Esophagus muscularis mucosa (tissue), 4 donors: ENCODE measurements at places on chromosomes 3 and 15. TPM values are rescaled to one million over a fixed set of nuclear protein-coding genes. Genes with fewer than 3 reads are reported as not detected.

The C3orf70 gene
- 33.1 TPM for total RNA-seq

The GOLGA8M gene
- not detected for total RNA-seq

The PLSCR2 gene
- not detected for total RNA-seq

The HHLA2 gene
- total RNA-seq, result not detected

The IRAK2 gene
- 2.5 TPM for total RNA-seq

The ACKR4 gene
- 2.2 TPM for total RNA-seq

The EIF4E3 gene
- 39.1 TPM for total RNA-seq

The GRK7 gene
- total RNA-seq, result not detected

- DNase-seq, result no peak
These were observed 97.7 kb upstream of the CHRNA7 start for GRCh38 chr15:31932576-31932975.

- no peak for DNase-seq
These were observed 162.9 kb downstream of the TIGIT start for GRCh38 chr3:114456742-114457141.

DNA sequence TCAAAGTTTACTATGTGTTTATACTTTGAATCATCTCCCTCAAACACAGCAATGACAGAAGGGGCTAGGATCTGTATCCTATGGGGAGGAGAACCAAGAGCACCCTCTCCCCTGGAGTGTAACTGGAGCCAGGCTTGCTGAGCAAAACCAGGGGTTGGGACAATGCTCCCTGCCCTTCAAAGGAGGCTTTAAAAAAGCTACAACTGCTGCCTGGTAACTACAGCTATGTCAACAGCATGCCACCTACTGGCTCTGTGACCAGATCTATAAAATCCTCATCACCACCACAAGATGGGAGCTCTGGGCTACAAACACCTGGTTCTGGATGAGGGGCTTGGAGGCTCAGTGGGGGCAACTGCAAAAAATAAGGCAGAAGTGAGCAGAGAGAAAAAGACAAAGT lies 61.9 kb downstream of the ANO10 start:
- DNase-seq, result no peak

- DNase-seq, result no peak
These were observed 208.8 kb downstream of the GABRG3 start for GRCh38 chr15:27179789-27180188.

- DNase-seq, result no peak
These were observed 36.8 kb downstream of the RBMS3 start for GRCh38 chr3:29317659-29318173.

DNA sequence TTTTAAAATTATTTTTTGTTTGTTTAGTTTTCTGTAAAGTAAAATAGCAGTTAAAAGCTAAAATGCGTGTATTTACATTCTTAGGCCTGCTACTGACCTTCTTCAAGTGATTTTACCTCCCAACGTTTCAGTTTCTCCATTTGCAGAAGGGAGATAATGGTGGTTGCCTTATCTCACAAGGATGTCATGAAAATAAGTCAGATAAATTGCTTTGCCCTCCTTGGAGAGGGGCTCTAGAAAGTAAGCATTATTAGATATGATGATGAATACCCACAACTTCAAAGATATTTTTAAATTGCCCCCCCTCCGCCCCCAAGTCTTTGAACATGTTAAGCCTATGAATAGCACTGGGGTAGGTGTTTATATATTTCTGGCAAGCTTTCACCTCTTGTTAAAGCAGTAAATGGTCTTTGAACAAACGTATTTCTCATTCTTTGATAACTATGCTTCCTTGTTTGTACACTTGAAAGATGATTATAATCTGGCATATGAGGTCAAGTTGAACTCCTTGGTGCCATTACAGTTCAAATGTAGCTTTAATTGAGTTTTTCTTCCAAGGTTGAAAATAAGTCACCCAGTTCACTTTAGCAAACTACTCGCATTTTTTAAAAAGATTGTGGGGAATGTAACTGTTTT lies 6.4 kb downstream of the TERC start:
- no peak for DNase-seq

- DNase-seq, result no peak
These were observed 781.8 kb downstream of the FHIT start for GRCh38 chr3:60469481-60469880.

- no peak for DNase-seq
These were observed 52.9 kb upstream of the BCL6 start for GRCh38 chr3:187798126-187798525.

DNA sequence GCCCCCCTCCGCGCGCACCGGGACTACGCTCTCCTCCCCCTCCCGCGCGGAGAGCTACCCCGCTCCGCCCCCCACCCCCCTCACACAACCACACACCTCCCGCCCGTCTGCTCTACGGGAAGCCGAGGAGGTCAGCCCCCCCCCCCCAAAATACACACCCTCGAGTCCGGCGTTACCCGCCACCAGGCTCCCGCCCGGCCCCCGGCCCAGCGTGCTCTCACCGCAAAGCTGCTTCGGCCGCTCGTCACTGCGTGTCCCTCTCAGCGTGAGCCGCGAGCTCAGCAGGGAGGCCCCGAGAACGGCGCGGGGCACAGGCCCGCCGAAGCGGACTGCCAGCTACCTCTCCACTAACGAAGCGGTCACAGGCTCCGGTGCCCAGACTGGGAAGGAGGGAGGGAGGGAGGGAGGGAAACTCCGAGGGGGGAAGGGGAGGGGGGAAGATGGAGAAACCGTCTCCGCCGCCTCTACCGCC lies 252 bp downstream of the SIN3A start:
- DNase-seq, result no peak

- no peak for DNase-seq
These were observed 11.2 kb downstream of the DCBLD2 start for GRCh38 chr3:98890181-98890835.

- DNase-seq, result no peak
These were observed 22.3 kb downstream of the CFAP92 start for GRCh38 chr3:128971421-128972100.

GRCh38 chr15:51038162-51038973 lies 56.3 kb downstream of the TNFAIP8L3 start:
- DNase-seq, result peak; percentile 47

DNA sequence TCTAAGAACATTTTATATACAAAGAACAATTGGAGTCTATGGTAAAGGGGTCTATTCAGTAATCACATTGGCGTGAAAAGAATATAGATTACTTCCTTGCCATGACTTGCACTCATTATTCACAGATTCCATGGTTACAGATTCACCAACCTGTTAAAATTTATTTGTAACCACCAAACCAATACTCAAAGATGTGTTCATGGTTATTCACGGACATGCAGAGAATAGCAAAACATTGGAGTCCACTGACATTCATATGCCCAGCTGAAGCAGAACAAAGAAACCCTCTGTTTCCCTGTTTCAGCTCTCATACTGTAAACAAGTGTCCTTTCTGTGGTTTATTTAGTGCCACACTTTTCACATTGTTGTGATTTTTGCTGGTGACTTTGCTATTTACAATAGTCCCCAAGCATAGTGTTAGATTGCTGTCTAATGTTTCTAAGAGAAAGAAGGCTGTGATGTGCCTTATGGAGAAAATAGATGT lies 185.8 kb upstream of the TTC14 start:
- no peak for DNase-seq

DNA sequence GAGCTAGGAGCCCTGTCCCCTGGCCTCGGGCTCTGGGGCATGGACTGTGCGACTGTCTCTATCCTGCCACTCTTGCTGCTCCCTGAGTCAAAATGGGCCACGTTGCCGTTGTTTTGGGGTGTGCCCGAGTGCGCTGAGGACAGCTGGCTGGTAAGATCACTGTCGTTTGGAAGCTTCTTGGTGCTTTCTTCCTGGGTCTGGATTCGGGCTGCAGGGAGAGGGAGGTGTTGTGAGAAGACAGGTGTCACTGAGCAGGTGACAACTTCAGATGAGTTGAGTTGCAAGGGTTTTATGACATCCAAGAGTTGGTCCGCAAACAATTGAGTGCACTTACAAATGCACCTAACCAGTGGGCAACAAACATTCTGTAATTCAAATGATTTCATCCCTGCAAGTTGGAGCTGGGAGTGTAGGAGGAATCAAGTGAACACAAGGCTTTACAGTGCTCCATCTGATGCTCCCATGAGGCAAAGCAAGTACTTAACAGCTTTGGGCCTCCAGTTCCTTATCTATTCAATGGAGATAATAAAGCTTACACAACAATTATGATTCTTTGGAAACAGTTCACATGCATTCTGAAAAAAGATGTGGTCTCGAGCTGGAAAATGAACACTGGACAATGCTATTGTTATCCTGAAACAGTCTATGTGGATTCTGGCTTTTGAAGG lies 11.0 kb upstream of the STARD5 start:
- no peak for DNase-seq

DNA sequence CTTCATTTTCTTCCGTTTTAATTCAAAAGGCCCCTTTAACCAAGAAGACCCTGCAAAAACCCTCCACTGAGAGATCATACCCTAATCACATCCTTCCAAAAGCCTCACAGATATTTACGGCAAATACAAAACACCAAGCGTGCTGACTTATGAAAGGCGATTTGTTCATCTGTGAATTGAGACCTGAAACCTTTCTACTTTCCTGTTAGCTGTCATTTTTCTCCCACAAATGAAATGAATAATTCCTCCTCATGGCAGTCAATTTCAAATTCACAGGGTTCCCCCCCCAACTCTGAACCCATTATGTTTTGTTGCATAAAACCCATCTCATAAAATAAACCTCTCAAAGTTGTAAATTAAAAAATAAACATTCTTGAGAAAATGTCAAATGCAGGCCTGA lies 149.6 kb downstream of the PDZRN3 start:
- DNase-seq, result no peak

DNA sequence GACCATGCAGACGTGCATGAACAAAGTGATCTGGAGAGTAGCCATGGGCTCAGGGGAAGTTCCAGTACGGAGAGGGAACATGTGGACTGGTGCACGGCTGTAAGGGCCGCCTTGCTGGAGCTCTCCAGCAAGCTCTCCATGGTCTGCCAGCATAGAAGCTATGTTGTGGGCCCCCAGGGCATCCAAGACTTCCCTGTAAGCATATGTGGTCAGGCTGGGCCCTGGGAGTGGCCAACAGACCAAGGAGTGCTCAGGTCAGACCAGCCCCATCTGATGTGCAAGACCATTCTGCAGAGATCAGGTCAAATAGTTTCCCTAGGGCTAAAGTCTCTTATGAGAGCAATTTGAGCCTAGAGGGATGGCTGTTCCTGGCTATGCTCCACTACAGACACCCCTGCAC lies 110.1 kb upstream of the DAZL start:
- DNase-seq, result no peak

- DNase-seq, result no peak
These were observed 38.5 kb downstream of the TPRA1 start for GRCh38 chr3:127552038-127552437.

DNA sequence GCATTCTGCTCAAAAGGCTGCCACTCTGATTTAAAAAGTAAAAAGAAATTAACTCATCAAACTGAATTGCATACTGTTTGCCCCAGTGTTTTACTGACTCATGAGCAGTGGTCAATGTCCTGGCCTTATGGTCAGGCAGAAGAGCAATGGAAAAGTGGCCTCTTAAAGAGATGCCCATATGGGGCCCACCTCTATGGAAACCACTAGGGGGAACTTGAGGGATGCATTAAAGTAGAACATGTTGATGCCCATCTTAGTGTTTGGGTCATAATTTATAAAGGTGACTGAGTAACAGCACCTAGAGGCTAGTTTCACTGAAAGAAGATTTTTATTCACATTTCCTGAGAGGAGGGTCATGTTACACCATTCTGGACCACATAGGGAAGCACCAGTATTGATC lies 66.5 kb upstream of the RNU6-1 start:
- DNase-seq, result no peak

DNA sequence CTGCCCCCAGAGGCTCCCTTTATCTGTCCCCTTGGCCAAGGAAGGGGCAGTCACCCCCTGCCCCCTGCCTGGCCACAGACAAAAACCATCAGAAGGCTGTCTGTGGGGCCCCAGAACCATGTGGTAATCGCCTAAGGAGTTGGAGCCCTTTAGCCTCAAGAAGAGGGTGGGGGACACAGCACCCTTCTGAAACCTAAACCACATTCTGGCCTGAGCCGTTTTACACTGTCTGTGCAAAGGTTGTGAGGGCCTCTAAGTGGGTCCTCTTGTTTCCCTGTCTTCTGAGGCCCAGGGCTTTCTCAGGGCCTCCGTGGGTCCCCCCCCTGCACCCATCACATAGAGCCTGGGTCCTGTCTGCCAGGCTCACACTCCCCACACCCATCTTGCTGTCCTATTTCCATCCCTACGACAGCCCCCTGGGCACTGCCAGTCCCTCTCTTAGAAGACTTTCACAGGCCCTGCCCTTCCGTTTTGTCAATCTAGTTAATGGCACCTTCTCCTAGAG lies 17.9 kb upstream of the RPUSD3 start:
- DNase-seq, result no peak

DNA sequence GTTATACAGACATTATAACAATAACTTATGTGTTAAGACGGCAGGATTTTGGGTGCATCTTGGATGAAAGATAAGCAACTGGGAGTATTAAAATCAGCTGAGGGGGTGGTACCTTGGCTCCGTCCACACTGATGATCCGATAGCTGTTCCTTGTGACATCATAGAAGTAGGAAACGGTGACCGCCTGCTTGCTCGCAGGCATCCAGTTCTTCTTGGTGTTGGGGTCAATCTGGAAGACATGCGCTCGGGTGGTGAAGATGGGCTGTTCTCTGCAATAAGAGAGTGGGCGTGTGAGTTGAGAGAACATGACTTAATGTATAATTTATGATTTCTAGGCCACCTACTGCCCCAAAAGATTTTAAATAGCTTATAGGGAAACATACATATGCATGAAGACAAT lies 59.9 kb downstream of the HOMER2 start:
- no peak for DNase-seq

DNA sequence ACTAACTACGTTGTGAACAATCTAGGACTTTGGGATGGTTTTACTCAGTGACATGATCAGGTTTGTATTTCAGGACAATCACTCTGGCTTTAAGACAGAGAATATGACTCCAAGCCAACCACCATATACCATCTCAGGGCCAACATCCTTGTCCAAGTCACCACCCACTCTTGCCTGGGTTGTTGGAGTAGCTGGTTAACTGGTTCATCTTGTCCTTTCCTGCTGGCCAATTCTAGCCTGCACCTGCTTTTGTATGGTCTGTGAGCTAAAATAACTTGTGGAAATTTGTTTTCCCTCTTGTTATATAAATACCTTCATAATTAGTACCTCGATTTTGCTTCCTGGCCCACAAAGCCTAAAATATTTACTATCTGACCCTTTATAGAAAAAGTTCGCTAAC lies 306.8 kb upstream of the STT3B start:
- no peak for DNase-seq

GRCh38 chr3:171472552-171472951 lies 12.3 kb upstream of the TNIK start:
- no peak for DNase-seq

GRCh38 chr3:84601303-84601702 lies 357.5 kb upstream of the CADM2 start:
- no peak for DNase-seq
